ENCODE measurements at places on chromosomes 5 and 9. TPM values are rescaled to one million over a fixed set of nuclear protein-coding genes. Genes with fewer than 3 reads are reported as not detected.

- no peak for DNase-seq
These were observed 108.2 kb upstream of the MPDZ start for GRCh38 chr9:13387734-13388067.

DNA sequence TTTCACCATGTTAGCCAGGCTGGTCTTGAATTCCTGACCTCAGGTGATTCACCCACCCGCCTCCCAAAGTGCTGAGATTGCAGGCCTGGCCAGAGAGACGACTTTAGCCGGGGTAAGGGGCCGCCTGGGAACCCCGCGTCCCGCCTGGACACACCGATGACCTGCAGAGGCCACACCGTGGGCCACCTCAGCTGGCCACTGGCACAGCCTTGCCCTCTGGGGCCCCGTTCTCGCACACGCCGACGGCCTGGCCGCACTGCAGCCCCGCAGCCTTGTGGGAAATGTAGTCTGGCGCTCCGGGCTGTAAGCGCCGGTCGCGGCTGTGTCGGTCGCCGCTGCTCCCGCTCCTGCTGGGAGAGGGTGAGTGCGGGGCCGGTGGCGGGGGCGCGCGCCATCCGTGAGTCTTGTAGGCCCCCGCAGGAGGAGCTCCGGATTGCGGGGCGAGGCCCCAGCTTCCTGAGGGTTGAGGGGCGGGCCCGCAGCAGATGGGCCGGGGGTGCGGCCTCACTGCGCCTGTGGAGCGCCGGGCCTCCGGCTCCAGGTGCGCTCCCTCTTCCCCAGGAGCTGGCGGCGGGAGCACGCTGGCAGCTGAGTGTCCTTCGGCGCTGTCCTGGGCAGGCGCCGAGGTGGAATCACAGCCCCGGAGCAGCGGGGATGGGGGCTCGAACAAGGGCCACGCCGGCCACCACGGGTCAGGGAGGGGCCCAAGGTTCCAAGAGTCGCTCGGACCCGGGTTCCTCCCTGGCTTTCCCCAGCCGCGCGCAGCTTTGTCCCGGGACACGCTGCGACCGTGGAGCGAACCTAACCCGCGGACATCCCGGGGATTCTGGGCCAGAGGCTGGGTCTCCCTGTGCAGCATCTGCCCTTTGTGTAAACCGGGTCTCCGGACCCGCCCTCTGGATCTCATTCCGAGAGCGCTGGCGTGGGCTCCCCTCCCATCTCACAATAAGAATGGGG is at the start of gene ZFP2:
ZFP2 (plus strand) TSS at position 299 of the 957 bp plus-strand sequence. CDS start 35,401 bp downstream, outside the sequence.
- peak; percentile 68 for DNase-seq

- DNase-seq, result no peak
These were observed 36.0 kb downstream of the DOCK8 start for GRCh38 chr9:250625-251024.

DNA sequence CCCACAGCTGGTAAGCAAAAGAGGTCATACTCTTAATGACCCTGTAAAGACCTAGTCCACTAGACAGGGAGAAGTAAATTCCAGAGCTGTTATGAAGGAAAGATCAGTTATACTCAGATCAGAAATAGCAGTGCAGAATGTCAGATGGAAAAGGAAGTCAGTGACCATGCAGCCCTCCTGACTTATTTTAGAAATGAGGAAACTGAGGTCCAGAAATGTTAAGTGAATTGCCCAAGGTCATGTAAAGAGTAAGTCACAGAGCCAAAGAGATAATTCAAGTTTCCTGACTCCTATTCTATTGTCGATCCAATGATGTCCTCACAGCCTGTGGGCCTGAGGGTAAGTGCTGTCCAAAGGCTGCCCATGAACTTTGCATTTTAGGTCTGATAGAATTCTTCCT is 214.9 kb upstream of the IL12B start:
- no peak for DNase-seq

The TMOD1 gene
- not detected for total RNA-seq

- DNase-seq, result no peak
These were observed 84.7 kb downstream of the BASP1 start for GRCh38 chr5:17302106-17302505.

DNA sequence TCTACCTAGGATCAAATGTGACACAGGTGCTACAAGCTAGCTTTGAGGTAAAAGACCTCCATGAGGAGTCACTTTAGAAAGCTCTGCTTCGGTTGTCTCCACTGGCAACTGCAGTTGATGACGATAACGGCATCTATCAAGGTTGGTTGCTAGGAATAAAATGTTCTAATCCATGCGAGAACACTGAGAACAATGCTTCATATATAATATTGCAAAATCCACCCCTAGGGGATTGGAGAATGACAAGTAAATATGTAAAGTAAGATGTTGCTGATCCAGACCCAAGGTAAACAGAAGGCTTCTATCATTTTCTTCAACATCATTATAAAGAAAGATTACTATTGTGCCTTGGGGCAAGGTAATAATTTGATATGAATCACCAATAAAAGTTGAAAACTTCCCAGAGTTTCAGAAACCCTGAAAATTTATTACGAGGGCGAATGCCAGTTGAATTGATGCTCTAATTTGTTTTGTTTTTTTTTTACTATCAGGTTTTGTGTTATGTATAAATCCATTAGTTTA is 1003.4 kb downstream of the CDH18 start:
- DNase-seq, result peak; percentile 50

- no peak for DNase-seq
These were observed 8.7 kb upstream of the CDKN2AIPNL start for GRCh38 chr5:134420343-134420742.

DNA sequence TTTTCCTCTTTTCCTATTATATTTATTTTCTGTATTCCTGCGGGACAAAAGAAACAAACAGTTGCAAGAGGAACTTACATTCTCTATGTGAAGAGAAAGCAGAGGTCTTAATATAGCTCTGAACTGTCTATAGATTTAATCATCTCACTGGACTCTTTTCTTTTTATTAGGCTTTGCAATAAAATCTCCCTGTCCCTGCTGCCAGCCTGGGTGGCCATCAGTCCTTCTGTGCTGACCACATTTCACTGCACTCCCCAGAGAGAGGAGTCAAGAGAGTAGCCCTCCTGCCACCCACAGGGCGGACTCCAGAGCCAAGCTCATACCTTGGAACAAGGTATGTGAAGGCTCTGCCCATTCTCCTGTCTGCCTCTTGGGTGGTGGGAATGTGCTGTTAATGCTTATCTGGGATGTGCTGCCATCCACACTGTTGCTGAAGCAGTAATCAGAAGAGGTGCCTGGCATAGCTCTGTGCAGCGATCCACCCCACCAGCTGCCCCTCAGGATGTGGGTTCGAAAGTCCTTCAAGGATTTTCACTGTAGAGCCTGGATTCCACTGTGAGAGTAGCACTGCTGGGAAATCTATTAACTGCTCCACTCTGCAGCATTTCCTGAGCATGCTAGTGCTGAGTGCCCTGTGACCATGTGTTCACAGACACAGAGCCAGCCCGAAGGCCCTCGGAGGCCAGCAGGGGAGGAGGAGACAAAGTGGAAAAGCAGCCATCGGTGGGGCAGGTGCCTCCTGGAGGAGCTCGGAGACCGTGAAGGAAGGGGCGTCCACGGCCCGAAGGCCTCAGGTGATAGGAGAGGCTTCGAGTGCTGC is 334.6 kb downstream of the MED10 start:
- DNase-seq, result no peak

DNA sequence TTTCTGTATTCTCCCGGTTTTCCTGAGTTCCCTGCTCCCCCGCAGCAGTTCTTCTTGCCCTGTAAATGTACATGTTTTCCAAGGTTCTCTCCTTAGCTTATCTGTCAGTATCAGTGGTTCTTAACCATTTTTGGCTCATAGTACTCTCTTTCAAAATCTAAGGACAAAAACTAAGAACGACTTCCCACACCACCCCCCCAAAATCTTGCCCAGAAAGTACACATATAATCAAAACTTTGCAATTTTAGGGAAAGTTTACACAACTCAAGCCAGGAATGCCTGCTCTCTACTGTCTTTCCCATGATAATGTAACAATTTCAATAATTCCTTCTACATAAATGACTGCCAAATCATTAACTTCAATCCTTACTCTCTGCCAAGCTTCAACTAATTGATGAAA is 4.5 kb downstream of the DCAF12 start:
- DNase-seq, result no peak

- DNase-seq, result no peak
These were observed 18.9 kb upstream of the TMEM250 start for GRCh38 chr9:136137321-136138265.

- no peak for DNase-seq
These were observed 200.0 kb downstream of the MELK start for GRCh38 chr9:36772449-36773403.

The CYLC2 gene
- total RNA-seq, result not detected

GRCh38 chr9:37229882-37230482 is 109.6 kb downstream of the ZCCHC7 start:
- DNase-seq, result no peak
